Anterior cingulate cortex (tissue), 58 donors: ENCODE measurements at places on chromosomes 2 and 18.

DNA sequence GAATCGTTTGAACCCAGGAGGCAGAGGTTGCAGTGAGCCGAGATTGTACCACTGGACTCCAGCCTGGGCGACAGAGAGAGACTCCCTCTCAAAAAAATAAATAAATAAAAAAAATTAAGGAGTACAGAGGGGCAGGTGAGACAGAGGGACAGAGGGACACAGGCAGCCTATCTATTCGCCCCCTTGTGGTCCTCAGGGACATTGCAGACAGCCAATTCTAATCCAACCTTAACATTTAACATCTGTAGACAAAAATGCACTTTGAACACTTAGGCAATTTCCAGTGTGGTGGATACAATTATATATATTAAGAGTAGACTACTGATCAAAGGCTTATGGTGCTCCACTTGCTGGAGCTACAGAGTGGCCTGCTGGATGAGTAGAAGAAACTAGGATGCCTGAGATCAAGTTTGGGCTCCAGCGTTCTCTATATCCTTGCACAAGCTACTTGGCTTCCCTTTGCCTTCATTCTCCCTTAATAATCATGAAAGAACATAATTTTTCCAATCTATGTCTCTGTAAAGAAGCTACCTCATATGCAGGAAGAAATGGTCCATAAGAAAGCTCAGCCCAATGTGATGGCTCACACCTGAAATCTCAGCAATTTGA is 8.2 kb upstream of the SMARCAL1 start:
- no peak for DNase-seq

DNA sequence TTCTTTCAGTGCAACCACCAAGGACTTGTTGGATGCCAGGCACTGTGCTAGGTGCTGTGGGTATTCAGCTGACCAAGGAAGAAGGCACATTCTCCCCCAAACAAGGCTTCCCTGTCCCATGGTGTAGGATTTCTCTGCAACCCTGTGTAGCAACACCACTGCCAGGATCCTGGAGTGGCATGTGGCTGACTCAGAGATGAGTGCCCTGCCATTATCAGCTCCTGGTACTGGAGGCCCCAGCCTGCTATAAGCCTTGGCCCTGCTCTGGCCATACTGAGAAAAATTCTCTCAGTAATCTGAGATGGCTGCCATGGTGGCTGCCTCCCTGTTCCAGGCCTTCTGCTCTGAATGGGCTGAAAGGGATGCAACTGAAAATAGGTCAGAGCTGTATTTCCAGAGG is 4.3 kb downstream of the SMYD5 start:
- no peak for DNase-seq

DNA sequence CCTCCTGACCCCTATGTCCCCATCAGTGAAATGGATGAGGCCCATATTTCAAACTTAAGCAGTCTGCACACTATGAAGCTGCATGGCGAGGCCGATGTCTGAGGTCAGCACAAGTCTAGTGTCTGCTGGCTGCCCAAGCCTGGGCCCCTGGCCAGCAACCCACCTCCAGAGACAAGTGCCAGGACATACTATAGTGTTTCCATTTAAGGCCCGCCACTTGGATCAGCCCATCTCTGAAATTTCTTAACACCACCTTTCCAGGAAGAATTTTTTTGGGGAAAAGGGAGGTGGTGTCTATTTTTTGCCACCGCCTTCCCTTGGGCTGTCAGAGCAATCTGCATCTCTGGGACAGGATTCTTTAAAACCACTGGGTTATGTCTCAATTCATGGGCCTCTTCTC is 1.8 kb downstream of the ACVR1 start:
- no peak for DNase-seq

DNA sequence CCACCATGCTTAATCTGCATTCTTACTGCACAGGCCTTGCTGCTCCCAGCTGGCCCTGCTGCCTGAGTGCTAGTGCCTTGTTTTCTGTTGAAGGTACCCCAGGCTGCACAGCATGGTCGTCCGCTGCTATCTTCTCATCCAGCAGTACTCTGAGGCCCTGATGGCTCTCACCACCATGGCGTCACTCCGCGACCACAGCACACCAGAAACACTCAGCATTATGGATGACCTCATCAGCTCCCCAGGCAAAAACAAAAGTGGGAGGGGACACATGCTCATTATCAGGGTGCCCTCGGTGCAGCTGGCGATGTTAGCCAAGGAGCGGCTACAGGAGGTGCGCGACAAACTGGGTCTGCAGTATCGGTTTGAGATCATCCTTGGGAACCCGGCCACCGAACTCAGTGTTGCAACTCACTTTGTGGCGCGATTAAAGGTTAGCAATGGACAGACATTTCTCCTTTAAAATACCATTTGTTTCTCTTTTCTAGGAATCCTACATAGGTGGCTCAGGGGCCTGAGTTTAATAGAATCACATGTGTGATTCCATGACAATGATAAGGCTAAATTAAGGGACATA is 110.5 kb downstream of the ESCO1 start:
- no peak for DNase-seq

DNA sequence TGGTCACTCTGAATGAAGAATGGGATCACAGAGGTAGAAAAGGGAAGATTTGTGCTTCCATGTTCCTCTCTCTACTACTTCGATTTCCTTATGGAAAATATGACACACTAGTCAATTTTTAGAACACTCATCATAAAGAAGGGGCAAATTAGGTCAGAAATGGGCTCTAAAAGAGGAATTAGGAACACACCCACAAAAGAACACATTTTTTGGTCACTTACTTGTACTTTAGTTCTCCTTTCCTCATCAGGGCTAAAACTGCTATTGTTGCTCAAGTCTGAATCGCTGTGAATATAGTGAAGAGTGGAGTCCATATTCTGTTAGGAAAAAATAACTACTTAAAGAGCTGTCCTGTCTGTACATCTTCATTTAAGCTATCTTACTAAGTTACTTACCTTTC is 52.6 kb downstream of the PPP4R1 start:
- DNase-seq: no peak

- DNase-seq: no peak
Measured at GRCh38 chr2:149586063-149586462, 1.5 kb downstream of the MMADHC start.

- DNase-seq: no peak
Measured at GRCh38 chr2:85175369-85176299, 42.4 kb downstream of the TCF7L1 start.

- DNase-seq: no peak
Measured at GRCh38 chr2:158817588-158817987, 22.5 kb downstream of the DAPL1 start.

- DNase-seq: no peak
Measured at GRCh38 chr2:126803434-126803775, 95.3 kb upstream of the TEX51 start.

GRCh38 chr2:148922776-148923475 is 47.9 kb downstream of the KIF5C start:
- no peak for DNase-seq

DNA sequence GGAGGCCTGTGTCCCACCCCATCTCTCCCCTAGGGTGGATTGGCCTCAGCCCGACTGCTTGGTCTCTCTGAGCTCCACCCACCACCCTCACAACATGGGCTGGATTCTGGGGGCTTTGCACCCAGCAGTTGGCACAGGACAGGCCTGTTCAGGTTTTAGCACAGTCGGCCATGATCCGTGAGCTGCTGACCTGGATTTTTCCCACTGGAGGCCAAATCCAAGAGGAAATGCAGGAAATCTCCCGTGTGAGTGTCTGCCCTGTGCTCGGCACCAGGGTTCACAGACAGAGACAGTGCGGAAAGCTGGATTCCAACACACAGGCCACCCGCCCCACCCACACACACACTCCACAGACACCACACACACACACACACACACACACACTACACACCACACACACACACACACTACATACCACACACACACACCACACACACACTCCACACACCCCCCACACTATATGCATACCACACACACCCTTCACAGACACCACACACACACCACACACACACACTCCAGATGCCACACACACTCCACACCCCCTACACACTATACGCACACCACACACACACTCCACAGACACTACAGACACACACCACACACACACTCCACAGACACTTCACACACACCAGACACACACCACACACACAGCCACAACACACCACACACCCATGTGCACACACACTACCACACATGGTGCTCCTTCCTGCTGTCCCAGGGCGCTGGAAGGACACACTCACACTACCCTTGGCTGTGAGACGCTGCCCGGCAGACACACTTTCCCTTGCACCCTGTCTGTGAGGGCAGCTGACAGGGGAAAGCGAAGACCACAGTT is 14.1 kb downstream of the MBP start:
- no peak for DNase-seq

DNA sequence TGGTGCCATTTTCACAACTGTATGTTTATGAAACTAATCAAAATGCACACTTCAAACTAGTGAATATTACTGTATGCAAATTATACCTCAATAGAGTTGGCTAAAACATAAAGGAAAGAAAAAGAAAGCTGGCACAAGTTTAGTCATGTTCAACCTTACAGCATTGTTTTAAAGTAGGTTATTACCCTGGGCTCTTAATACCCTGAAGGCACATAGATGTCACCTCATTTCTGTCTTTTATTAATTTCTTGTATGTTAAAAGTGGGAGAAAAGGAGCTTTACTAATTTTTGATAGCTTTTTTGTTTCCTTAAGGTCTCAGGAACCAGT is 32.7 kb downstream of the TMEM131 start:
- no peak for DNase-seq

- no peak for DNase-seq
Measured at GRCh38 chr18:11387880-11388279, 221.5 kb upstream of the SLC35G4 start.

- no peak for DNase-seq
Measured at GRCh38 chr2:129908721-129909373, 70.6 kb upstream of the RAB6C start.

GRCh38 chr2:196530910-196531309 is 108.6 kb upstream of the CCDC150 start:
- no peak for DNase-seq

DNA sequence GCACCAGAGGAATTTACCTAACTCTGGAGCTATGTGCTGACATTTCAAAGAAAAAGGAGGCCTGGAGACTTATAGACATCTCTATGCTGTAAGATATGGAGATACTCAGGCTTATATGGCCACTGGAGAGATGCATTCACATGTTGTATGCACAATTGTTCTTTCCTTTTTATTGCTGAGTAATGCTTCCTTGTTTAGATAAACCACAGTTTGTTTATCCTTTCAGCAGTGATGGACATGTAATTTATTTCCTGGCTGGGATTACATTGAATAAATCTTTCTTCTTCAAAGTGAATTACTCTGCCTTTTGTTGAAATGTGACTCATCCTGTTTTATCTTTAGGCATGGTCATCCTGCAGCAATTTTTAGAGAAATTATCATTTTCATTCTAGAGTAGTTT is 716.7 kb upstream of the GCFC2 start:
- DNase-seq: no peak

DNA sequence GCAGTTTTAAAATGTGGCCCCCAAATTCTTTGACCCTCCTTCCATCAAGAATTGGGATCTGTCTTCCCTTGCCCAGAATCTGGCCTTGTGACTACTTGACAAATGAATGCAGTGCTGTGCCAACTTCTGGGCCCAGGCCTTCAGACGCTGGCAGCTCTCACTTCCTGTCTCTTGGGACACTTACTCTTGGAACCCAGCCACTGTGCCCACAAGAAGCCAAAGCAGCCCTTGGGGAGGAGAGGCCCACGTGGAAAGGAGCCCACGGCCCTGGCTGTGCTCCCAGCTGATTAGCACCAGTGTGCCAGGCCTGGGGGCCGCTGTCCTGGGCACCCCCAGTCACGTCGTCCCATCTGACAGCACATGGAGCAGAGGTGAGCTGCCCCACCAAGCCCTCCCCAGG is 56.6 kb downstream of the RPL37A start:
- peak; percentile 70 for DNase-seq

DNA sequence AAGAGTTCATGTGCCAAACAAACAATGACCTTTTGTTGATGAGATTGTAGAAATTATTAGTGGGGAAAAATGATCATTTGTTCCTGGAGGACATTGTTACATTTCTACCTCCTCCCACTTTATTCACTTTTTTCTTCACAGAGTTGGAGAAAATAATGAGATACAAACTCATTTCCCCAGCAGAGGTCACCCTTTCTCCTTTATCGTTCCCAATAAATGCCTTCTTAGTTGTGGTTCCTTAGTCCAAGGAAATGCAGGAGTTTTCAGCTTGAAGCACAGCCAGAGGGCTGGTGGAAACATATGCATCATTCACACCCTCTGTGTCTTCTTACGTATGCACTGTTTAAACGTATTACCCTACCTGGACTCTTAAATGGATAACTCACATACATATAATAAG is 108.8 kb downstream of the SLC4A3 start:
- no peak for DNase-seq

- no peak for DNase-seq
Measured at GRCh38 chr18:21700528-21701075, 4.0 kb downstream of the ABHD3 start.
